ENCODE measurements at places on chromosomes 7 and 10.

GRCh38 chr10:20744821-20745220 lies 152.3 kb downstream of the NEBL start:
- DNase-seq = no peak

GRCh38 chr10:50909334-50910014 lies 24.0 kb upstream of the A1CF start:
- no peak for DNase-seq

GRCh38 chr7:27771111-27771510 lies 31.1 kb downstream of the TAX1BP1 start:
- no peak for DNase-seq

GRCh38 chr10:98312822-98313221 lies 44.8 kb upstream of the LOXL4 start:
- no peak for DNase-seq

DNA sequence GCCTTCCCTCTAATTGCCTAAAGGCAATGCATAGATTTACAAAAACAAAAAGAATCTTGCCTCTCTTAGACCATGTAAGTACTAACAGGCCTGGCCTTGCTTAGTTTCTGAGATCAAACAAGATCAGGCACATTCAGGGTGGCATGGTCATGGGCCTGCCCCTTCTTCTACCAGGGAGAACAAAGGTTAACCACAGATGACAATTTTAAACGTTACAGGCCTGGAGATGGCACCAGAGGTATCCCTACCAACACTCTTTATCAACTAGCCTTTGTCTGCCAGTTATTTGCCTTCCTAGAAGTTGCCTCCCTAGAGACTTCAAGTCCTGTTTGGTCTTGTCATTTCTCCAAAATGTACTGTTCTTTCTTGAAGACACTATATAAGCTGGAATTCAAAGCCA lies 252.6 kb downstream of the DOCK4 start:
- no peak for DNase-seq

DNA sequence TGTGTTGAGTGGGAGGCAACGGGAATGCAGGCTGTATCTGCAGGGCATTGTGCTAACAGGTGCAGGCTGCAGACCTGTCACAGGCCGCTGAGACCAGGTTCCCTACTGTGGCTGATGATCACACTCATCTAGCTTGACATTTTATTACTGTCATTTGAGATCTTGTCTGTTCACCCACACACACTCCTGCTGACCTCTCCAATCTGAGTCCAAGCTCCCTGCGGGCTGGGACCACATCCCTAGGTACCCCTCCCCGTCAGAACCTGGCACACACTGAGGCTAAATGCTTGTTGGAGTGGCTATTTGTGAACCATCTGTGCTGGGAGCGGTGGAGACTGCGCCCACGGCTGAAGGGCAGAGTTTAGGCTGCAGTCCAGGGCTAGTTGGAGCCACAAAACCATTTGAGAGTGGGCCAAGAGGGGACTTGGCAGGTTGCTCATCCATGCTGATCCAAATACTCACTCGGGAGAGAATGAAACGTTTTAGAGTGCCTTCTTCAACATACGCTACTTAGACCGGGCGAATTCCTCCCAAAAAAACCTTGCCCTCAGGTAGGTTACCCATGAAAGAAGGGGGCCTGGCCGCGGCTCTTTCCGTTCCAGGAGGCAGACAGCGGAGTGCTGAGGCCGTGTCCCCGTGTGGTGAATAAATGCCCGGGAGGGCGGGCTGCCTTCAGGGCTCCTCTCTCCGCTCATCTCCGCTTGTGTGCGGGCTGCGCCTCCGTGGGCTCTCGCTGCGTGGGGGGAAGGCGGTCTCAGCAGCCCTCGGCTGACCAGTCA lies 164.4 kb downstream of the RGS10 start:
- no peak for DNase-seq

DNA sequence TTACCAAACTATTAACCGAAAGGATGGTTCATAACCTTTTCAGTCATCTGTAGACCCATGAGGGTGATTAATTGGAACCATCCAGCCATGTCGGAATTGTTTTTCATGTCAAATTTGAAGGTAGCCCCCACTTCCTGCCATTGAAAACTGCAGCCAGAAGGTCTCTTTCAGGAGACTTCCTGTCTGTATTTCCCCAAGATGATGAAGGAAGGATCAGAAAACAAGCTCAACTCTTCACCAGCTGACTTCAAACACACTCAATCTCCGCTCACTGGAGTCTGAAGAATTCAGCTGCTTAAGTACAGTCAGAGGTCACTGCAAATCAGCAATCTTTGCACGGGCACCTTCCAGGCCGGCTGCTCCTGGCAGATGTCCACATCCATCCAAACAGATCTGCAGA lies 291.7 kb upstream of the NPVF start:
- no peak for DNase-seq

DNA sequence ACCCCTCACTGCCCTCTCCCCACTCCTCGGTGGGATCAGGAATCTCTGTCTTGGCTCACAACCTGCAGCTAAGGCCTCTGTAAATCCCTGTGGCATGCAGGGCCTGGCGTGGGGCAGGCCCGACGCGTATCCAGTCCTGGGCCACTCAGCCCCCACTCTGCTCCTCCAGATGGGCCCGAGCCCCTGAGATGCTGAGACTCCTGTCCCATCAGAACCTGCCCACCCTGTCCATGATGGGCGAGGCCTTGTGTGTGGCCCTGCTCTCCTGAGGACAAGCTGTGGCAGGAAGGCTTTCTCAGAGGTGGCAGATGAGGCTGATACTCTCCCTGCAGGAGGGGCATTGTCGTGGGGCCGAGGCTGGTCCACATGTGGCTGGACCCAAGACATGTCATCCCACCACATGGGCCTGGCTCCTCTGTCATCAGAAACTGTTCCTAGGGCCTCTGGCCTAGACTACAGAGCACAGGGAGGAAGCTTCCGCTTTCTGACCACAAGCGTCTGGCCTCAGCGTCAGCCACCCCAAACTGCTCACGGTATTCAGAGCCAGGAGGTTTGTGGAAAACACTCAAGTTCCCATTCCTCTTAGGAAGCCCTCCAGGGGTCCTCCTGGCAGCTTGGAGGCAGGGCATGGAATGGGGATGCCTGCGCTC lies 6.0 kb downstream of the ALOX5 start:
- peak; percentile 6 for DNase-seq

GRCh38 chr7:116736927-116737715 lies 65.1 kb downstream of the MET start:
- no peak for DNase-seq

- DNase-seq = no peak
Observed at GRCh38 chr7:4693749-4694148, 11.7 kb downstream of the FOXK1 start.

DNA sequence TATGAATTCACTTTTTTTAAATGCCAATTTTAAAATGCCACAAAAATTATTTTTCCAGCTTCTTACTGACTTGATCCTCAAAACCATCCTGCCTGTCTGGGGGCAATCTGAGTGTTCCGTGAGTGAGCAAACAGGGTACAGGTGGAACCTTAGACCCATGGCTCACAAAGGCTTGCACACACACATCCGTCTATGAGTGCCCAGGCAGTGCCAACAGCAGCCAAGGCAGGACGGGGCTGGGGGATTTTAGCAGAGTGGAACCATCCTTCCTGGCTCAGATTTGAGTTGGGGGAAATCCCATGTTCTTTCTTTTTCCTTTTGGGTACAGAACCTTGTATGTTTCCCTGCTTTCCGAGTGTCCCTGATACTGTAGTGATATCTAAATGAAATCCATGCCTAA lies 377.7 kb upstream of the MGMT start:
- no peak for DNase-seq

- no peak for DNase-seq
Observed at GRCh38 chr10:75104842-75105241, 6.6 kb upstream of the SAMD8 start.

- no peak for DNase-seq
Observed at GRCh38 chr7:158369866-158370265, 217.8 kb downstream of the PTPRN2 start.

- no peak for DNase-seq
Observed at GRCh38 chr7:111027396-111027795, 63.5 kb upstream of the LRRN3 start.

DNA sequence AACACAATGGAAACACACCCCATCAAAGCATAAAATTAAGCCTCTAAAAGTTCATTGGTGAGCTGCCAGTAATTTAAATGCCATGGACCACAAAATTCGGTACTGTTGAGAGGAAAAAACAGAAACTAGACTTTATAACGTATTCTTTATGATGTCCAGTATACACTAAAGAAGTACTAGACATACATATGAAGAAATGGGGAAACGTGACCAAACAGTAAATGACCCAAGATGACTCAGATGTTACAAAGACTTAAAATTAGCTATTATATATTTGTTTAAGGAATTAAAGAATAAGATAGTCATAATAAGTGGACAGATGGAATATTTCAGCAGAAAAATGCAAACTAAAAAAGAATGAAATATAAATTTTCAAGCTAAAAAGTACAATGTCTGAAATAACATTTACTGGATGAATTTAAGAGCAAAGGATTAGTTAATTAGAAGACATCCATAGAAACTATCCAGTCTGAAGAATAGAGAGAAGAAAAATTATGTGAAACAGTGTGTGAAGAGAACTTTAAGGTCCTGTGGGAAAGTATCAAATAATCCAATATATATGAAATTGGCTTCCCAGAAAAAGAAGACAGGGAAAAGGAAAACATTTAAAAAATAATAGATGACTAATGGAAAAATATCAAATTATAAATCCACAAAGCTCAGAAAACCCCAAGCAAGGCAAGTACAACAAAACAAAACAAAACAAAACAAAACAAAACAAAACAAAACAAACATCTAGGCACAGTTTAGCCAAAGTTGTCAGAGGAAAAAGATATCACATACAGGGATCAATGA lies 69.4 kb downstream of the SAMD9 start:
- DNase-seq = no peak

- DNase-seq = no peak
Observed at GRCh38 chr7:74087791-74088453, 4.3 kb downstream of the LIMK1 start.

- no peak for DNase-seq
Observed at GRCh38 chr10:78706726-78707540, 361.8 kb upstream of the ZMIZ1 start.

GRCh38 chr7:69803699-69804516 lies 205.6 kb downstream of the AUTS2 start:
- no peak for DNase-seq

GRCh38 chr10:101894266-101894665 lies 50.7 kb upstream of the KCNIP2 start:
- DNase-seq = no peak

GRCh38 chr7:135233570-135233969 lies at the start of gene STRA8:
Gene STRA8, plus strand, starts transcription at chr7:135233838. Its CDS starts 6,687 bp downstream, at chr7:135240525.
- DNase-seq = no peak

DNA sequence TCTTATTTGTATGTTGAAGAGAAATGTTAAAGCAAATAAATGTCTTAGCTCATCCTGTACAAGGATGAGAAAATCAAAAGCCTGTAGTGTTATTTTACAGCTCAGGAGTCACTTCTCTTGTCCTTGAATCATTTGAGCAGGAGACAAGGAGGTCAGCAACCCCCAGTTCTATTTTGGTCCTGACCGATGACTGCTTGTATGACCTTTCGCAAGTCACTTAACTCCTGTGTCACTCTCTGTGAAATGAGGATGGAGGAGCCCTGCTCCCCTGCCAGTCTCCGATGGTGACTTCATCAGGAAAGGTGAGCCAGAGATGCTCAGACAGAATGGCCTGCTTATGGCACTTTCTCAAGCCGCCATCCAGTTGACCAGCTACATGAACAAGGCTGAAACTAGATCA lies 101.0 kb downstream of the CELF2 start:
- no peak for DNase-seq

GRCh38 chr7:149826344-149827088 lies 11.7 kb upstream of the ZNF862 start:
- no peak for DNase-seq

DNA sequence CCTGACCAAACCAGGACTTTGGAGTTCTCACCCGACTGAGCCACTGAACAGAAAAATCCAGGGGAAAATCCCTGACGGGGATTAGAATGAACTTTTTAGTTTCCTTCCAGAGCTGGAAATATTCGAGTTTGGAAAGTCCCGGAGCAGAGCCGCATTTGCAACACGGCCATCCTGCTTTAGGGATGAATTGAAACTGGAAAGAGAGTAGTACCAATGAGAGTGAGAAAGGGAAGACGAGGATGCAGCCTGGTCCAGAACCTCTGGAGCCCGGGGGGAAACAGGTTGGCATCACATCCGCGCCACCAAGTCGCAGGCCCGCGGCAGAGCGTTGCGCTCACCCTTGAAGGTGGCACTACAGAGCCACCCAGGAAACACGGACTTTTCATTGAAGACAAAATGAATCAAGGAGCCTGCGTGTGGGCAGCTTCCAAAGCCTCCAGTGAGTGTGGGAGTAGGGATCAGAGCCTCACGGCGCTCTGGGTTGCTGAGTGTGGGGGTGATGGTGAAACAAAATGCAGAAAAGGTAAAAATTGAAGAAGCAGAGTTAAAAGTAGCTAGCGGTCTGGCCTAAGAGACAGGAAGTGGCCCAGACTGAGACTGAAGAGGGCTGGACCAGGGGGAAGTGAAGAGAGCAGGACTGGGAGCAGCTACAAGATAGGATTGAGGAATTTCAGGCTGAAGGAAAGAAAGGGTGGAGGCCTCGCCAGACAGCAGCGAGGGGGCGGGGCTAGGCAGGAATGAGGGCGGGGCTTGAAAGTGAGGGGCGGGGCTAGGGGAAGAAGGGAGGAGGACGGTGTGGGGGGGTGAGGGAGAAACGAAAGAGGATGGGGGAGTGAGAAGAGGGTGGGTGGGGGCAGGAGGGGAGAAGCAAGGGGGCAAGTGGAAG lies 1.8 kb downstream of the SMURF1 start:
- peak; percentile 76 for DNase-seq

GRCh38 chr7:77566421-77566820 lies 29.3 kb downstream of the PTPN12 start:
- no peak for DNase-seq

DNA sequence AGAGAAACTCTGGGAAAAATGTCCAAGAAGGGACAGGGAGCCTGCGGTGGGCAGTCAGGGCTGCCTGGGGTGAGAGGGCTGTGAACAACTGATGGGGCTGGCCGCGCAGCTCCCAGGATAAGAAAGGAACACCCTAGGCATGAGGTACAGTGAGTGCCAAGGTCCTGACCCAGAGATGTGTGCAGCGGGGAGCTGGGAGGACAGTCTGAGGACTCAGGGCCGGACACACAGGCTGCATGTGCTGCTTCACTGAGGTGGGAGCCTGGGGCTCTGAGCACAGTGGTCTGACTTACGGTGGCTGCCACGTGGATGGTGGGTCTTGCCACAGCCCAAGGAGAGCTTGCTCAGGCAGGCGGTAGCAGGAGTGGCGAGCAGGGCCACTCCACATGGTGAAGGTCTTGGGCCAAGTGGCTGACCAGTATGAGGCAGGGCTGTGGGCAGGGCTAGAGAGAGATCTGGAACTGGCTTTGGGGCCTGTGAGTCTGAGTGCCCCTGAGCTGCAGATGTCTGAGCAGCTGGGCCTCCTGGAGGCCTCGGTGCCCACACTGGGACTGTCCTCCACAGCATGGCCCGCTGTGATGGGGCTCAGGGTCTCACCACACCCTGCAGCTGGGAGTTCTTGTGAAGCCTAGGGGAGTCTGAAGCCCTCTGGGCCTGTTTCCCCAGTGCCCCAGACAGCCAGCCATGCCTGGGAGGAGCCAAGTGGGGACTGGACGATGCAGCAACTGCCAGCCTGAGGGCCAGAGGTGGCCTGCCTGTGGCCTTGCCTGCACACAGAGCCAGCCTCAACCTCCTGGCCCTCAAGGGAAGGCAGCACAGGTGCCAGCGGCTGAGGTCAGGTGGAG lies 60.3 kb downstream of the RASGEF1A start:
- no peak for DNase-seq

- no peak for DNase-seq
Observed at GRCh38 chr10:125141150-125141859, 19.1 kb downstream of the CTBP2 start.

GRCh38 chr7:121938429-121938996 lies 65.6 kb downstream of the PTPRZ1 start:
- DNase-seq = no peak
